CD4-positive, CD25-positive, alpha-beta regulatory T cell (primary cell): ENCODE measurements at places on chromosomes 2 and 18.

GRCh38 chr2:71452565-71452964, 796 bp upstream of the DYSF start:
- peak; percentile 30 for DNase-seq

GRCh38 chr2:74675090-74675489, 21.0 kb downstream of the SEMA4F start:
- no peak for DNase-seq

DNA sequence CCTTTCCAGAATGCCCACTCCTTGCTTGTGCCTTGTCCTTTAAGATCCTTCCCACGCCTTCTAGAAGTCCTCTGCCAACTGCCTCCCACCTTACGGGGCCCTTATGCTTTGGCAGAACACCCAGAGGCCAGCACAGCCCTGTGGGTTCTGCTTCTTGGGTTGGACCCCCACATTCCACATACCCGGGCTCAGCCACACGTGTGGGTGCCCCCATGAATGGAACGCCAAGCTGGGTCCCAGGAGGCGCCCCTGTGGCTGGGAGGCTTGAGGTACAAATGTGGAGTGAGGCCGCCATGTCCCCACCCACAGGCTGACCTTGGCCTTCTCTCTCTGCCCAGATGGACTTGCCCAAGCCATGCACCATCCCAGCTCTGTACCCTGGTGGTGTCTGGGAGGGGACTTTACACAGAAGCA, 74.2 kb downstream of the STPG4 start:
- no peak for DNase-seq

- DNase-seq, result no peak
These were observed 42.5 kb upstream of the ATP8B1 start for GRCh38 chr18:57845605-57846074.

GRCh38 chr2:173298536-173299097, 56.1 kb upstream of the CDCA7 start:
- no peak for DNase-seq

DNA sequence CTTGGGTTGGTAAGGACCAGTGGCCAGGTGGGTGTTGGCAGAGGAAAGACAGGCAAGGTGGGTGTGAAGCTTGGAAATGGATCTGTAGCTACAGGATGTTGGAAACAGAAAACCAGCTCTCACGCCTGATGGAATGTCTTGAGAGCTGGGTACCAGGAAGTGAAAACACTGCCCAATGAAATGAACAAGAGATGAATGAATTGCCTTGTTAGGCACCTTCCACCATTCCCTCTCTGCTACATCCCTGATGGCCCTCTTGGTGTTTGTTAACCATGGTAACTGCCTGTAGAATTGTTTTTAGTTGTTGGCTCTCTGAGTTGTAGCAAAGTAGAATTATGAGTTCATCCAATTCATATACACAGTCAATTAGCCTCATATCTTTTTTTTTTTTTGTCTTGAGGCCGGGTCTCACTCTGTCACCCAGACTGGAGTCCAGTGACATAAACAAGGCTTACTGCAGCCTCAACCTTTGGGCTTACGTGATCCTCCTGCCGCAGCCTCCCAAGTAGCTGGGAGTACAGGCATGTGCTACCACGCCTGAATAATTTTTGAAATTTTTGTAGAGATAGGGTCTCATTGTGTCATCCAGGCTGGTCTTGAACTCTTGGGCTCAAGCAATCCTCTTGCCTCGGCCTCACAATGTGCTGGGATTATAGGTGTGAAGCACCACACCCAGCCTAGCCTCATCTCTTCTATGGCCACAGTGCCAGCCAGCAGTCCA, 9.5 kb downstream of the KCMF1 start:
- DNase-seq, result no peak

DNA sequence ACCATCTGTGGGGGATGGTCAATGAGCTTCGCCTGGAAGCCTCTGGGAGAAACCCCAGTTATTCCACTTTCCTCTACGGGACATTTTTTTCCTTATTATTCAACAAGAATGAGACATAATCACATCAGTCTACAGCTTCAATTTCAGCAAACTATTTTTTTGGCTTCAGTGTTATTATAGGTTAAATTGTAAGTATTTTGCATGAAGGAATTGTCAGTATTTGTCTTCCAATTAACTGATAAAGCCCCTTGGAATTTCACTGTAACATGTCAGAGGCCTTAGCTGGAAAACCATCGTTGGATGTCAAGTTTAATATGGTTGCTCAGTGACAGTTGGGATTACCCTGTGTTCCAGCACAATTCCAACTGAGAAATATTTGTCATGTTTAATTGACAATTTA, 480.9 kb upstream of the CHST9 start:
- no peak for DNase-seq

GRCh38 chr2:120091436-120091835, 78.6 kb downstream of the EPB41L5 start:
- DNase-seq, result no peak

DNA sequence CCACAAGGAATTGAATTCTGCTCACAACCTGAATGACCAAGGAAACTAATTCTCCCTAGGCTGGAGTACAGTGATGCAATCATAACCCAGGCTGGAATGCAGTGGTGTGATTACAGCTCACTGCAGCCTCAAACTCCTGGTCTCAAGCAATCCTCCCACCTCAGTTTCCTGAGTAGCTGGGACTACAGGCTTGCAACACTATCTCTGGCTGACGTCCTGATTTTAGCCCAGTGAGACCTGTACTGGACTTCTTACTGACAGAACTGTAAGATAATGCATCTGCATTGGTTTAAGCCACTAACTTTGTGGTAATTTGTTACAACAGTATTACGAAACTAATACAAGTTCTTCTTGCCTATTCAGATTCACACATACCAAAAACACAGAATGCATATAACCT, 9.5 kb upstream of the KDSR start:
- no peak for DNase-seq

DNA sequence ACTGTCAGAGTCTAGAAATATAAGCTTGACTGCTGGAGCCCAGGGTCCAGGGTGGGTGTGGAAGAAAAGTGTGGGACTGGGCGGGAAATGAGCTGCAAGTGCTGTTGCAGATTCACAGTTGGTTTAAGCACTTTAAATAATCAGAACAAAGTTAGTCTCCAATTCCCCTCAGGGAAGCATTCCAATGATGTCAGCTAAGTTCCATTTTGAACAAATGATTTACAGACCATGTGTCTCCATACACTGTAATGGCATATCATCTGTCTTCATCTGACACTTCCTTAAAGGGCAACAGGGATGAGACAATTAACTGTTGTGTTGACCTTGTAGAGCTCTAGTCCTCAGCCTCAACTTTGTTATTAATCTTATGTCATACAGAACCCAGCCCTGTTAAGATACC, 31.5 kb upstream of the REG3A start:
- DNase-seq, result no peak

DNA sequence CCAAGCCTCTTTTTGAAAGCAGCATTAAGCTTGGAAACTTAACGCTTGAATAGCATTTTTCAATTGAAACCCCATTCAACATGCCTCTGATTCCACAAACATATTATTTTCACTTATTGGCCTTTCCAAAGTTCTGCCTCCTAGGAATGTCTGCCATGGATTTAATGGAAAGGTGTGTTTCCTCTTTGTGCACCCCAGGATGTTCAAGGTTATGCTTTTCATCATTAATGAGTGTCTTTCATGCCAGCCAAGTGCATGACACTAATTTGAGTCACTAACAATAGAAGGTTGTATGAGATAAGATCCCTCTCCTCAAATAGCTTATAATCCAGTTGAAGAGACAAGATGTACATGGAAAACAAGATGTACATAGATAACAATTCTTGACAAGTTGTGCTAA, 84.7 kb downstream of the ALPK2 start:
- DNase-seq, result no peak

- no peak for DNase-seq
These were observed 19.9 kb upstream of the BCL2L11 start for GRCh38 chr2:111100765-111101162.

- no peak for DNase-seq
These were observed 5.4 kb upstream of the SALL3 start for GRCh38 chr18:78974115-78974761.

GRCh38 chr2:17163638-17164037, 354.6 kb downstream of the RAD51AP2 start:
- DNase-seq, result no peak

DNA sequence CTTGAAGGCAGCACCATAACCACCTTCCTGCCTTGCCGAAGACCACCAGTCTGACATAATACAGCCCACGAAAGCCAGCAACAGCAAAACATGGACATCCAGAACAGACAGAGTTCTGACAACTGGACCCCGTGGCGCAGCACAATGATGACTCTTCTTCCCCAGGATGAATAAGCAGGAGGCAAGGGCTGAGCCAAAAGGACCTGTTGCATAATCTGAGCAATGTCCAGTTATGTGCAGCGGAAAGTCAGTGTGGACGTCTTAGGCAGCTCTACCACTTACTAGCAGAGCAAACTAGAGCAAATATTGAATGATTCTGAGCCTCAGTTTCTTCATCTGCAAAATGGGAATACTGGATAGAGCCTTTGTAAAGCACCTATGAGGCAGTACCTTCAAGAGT, 225.1 kb downstream of the ZBTB7C start:
- no peak for DNase-seq

GRCh38 chr2:133525613-133526529, 42.4 kb downstream of the NCKAP5 start:
- DNase-seq, result no peak

DNA sequence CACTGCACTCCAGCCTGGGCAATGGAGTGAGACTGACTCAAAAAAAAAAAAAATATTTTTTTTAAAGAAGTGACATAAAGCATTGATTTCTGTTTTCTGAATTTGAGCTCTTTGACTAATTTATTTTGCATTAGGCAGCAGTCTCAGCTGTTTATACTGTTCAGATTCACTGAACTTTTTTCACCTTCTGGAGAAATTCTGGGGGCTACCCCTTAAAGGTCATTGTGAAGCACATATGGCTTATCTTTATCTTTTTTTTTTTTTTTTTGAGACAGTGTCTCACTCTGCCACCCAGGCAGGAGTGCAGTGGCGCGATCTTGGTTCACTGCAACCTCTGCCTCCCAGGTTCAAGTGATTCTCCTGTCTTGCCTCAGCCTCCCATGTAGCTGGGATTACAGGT, 12.9 kb downstream of the PHLPP1 start:
- no peak for DNase-seq

DNA sequence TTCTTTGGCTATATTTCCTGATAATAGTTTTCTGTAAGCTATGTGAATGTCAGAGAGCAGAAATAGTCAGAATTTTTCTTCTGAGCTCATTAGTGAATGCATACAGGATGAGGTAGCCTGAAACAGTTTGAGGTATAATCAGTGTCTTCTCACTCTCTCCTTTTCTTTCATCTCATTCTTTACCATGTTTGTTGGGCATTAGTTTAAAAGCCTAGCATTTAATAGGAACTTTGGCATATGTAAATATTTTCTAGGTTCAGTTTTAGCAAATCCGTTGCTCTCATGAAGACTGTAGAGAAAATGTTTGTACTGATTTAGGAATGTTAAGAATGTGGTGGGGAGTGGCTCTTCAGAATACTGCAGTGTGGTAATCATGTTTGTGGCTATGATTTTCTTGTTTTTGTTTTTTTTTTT, 119.4 kb downstream of the PARD3B start:
- no peak for DNase-seq

GRCh38 chr2:133674433-133675331, 106.4 kb upstream of the NCKAP5 start:
- no peak for DNase-seq

DNA sequence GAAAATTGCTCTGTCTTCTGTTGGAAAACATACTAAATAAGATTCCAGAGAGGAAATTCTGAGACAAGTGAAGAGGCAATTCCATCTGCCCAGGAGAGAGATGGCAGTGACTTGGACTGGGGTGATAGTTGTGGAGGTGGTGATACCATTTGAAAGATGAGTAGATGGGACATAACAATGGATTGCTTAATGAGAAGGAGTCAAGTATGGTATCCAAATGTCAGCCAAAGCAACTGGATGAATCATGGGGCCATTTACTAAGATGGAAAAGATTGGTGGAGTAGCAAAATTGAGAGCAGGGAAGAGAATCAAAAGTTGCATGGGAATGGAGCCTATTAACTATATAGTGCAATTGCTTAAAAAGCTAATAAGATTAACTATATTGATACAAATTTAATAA, 222.1 kb downstream of the ETAA1 start:
- no peak for DNase-seq

- DNase-seq, result no peak
These were observed 80.1 kb upstream of the MAP3K20 start for GRCh38 chr2:172995323-172996244.

DNA sequence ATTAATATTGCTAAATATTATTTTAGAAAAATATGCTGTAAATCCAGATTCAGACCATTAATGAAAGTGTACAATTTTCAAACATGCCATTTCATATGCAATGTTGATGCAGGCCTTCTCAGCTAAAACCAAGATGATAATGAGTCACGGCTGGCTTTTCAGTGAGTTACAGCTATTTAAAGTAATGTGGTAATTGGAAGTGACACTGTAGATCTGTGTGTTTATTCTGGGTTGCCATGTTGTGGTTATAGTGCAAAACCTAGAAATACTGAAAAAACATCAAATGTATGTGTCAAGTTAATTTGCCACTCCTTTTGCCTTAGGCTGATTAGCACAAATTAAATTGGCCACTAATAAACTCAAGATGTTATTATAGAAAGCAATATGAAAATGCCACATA, 506.6 kb downstream of the ERBB4 start:
- DNase-seq, result no peak

DNA sequence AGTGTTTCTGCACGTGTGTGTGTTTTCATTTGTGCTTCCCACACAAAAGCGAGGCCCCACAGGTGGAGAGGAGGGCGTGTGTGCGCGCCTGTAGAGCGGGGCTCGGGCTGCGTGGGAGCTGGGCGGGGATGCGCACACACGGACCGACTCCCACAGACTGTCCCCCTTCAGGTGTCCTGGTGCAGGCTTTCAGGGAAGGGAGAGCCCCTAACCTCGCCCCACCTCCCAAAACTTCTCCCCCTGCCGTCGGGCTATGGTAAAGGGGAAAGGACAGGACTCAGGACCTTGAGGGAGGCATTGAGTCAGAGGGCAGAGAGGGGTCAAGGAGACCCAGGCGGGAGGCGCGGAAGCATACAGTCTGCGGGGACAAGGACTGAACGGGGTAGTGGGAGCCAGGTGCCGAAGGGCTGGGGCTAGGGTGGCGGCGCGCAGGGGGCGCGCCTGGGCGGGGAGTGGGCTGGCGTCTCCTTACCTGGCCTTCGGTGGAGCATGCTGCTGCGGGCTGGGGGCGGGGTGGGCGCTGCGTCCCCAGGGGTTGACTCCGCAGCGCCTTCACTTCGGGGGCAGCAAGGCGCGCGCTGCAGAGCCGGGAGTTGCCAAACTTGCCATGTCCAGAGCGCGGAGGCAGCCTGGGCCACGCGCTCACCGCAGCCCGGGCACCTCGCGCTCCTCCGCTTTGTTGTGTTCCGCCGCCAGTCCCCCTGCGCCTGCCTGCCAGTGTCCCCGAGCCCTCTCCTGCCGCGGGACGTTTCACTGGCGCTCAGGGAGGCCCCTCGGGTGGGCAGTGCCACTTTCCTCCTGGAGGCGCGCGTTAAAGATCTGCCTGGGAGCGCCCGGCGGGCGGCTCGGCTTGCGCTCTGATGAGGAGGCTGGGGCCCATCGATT, 302.0 kb downstream of the NCKAP5 start:
- no peak for DNase-seq
